NCI-H1436 (cell line): ENCODE measurements at places on chromosomes 16 and 17.
A peak's percentile ranks its signal among the peaks of the same experiment; 100 is the strongest.

DNA sequence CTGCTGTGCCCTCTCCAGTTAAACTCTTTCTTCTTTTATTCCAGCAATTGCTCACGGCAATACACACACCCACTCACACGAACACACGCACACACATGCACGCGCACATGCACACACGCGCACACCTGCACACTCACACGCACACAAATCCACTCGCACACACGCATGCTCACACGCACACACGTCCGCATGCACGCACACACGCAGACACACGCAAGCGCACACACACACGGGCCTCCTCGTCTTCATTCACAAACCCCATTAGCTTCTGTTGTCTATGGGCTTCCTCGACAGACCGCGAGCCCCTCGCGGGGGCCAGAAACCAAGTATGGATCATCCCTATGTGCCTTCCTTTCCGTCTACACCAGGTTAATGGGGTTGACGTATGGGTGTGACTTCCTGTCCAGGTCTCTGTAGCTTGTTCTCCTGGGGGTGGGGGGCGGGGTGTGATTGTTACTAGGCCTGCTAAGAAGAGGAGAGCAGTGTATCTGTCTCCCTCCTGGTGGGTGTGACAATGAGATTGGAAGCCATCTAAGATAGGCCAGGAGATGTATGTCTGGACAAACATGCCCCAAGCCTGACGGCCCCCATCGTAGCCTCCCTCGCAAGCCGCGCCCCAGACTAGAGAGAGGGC is 670 bp upstream of the CTF1 start:
- DNase-seq, result no peak

- no peak for DNase-seq
Observed at GRCh38 chr16:82753821-82754220, 127.1 kb downstream of the CDH13 start.

- no peak for DNase-seq
Observed at GRCh38 chr16:64092271-64092670, 1029.6 kb downstream of the CDH11 start.

DNA sequence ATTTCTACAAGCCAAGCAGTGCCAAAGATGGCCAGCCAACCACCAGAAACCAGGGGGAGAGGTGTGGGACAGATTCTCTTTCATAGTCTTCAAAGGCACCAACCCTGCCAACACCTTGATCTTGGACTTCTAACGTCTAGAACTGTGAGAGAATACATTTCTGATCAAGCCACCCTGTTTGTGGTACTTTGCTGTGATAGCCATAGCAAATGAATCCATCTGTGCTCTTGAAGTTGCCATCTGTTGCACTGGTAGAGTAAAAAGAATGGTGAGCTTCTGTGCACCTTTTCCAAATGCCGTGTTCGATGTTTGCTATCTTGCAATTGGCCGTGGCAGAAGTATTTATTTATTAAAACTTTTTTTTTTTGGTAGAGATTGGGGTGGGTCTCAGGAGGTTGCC is 16.7 kb upstream of the ADGRG1 start:
- DNase-seq, result no peak

DNA sequence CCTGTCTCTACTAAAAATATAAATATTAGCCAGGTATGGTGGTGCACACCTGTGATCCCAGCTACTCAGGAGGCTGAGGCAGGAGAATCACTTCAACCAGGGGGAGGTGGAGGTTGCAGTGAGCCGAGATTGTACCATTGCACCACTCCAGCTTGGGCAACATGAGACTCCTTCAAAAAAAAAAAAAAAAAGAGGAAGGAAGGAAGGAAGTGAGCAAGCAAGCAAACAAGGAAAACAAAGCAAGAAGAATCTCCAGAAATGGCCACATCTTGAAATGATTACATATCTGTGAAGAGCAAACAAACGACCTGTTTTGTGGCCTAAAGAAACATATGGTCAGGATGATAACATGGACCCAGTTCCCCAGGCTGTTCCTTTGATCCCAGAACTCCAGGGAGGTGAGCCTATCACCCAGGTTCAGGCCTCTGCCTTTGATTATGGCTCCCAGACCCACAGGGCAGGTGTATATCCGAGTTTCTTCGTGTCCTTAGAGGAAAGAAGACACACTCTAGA is 8.9 kb downstream of the ACOX1 start:
- DNase-seq, result no peak

- no peak for DNase-seq
Observed at GRCh38 chr17:28550858-28551257, 1.6 kb downstream of the UNC119 start.

DNA sequence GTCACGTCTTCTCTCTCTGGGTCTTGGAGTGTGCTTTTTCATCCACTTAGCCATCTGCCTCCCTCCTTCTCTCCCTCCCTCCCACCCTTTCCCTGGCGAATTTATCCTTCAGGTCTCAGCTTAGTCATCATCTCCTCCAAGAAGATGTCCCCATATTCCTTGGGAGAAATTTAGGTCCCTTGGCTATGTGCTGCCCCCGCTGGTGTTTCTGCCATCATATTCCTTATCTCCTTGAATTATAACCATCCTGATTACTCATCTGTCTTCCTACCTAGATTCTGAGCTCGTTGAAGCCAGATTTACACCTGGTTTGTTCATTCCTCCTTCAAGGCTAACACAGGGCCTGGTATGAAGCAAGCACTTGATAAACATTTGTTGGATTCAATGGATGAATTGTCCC is 5.0 kb downstream of the SEZ6L2 start:
- DNase-seq, result no peak

- DNase-seq, result no peak
Observed at GRCh38 chr16:14502256-14502875, 127.7 kb downstream of the PARN start.

DNA sequence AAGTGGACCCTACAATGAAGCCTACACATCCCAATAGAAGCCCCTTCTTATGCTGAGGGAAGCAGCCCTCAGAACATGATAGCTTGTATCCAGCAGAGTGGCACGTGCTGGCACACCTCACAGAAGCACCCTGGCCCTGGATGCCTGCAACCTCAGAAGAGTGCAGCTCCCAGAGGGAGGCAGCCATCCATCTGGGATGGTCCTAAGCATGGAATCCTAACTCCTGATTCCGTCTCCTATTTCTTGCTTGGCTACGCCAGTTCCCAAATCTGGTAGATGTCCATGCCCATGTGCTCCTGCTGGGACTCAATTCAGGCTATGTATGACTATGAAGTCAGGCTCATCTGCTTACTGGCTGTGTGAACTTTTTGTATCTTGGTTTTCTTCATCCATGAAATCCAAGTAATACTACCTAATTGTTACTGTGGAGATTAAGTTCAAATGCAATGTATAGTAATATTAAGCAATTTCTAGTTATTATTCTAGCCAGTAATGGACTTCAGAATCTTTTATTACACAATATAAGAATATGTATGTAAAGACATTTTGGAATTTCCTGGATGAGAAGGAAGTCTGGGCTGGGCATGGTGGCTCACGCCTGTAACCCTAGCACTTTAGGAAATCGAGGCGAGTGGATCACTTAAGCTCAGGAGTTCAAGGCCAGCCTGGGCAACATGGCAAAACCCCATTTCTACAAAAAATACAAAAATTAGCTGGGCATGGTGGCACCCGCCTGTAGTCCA is 32.4 kb downstream of the SIAH1 start:
- no peak for DNase-seq

GRCh38 chr17:43877031-43877430 is 30.1 kb downstream of the CD300LG start:
- no peak for DNase-seq

GRCh38 chr17:74393346-74393942 is 26.1 kb downstream of the GPR142 start:
- peak; percentile 35 for DNase-seq

GRCh38 chr16:12130691-12131290 is 154.3 kb downstream of the SNX29 start:
- no peak for DNase-seq

DNA sequence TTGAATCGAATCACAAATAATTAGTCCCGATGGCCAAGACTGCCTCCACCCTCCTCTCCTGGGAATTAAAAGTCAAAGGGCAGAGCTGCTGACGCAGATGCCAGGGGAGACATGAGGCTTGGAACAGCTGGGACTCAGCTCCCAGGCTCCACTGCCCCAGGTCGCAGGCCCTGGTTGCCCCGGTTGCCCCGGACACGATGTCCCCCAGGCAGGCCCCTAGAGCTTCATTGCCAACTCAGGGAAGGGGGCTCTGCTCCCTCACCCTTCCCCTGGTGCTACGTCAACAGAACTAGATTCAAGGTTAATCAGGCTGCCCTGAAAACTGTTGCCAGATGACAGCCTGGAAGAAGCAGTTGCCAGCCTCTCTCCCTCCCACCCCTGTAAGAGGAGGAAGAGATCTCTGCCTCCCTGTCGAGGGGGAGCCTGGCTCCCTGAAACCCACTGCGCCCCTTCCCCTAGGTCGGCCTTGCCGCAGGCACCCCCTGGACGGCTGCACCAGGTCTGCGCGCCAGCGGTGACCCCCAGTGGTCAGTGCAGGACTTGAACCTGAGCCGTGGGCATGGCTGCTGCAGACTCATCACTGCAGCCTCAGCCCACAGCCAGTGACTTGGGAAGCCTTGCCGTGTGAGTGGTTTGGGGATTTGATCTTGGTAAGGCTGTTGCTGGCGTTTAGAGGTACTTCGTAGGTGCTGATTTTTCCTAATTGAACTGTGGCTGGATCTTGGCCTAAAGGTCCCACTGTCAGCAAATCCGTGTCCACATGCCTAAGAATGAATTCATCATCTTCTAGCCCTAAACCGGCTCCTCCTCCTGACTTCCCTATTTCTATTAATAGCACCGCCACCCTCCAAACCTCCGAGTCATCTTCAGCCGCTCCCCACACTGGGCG is 84.1 kb upstream of the TOB1 start:
- peak; percentile 64 for DNase-seq

DNA sequence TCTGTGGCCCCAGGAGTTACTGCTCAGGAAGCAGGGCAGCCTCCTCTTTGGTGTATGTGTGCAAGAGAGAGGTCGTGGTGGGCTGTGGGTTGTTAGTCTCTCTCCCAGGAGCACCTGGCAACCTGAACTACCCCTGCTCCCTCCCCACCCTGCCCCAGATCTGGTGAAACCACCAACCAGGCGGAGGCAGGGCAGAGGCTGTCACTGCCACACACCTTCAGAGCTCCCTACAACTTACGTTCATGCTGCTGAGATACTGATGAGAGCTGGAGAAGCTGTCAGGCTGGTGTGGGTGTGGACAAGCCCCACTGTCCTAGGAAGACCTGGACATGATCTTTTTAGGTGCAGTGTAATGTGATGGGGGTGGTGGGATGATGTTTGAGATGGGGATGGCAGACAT is 24.3 kb downstream of the GOSR2 start:
- no peak for DNase-seq

DNA sequence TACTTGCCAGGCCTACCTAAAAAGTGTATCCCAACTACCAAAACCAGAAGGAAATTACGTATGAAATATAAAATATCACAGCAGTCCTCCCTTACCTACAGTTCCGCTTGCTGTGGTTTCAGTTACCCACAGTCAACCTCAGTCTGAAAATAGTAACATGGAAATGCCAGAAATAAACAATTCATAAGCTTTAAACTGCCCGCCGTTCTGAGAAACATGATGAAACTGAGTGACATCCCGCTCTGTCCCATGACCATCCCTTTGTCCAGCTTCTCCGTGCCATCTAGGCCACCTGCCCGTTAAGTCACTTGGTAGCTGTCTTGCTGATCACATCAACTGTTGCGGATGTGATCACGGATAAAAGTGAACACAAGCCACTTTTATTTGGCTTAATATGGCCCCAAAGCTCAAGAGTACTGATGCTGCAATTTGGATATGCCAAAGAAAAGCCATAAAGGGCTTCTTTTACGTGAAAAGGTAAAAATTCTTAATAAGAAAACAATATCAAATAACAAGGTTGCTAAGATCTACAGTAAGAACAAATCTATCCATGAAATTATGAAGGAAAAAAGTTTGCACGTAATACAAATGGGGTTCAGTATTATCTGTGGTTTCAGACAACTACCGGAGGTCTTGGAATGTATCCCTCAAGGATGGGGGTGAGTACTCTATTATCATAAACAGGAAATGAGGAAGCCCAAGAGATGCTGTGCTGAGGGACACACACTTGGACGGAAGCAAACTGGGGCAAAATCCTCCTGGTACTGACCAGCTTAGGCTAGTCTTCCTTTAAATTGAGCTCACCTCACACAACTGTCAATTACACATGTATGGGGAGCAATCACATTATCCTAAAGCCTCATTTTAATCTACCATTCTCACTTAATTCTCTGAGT is 8.2 kb downstream of the USP22 start:
- DNase-seq, result no peak

DNA sequence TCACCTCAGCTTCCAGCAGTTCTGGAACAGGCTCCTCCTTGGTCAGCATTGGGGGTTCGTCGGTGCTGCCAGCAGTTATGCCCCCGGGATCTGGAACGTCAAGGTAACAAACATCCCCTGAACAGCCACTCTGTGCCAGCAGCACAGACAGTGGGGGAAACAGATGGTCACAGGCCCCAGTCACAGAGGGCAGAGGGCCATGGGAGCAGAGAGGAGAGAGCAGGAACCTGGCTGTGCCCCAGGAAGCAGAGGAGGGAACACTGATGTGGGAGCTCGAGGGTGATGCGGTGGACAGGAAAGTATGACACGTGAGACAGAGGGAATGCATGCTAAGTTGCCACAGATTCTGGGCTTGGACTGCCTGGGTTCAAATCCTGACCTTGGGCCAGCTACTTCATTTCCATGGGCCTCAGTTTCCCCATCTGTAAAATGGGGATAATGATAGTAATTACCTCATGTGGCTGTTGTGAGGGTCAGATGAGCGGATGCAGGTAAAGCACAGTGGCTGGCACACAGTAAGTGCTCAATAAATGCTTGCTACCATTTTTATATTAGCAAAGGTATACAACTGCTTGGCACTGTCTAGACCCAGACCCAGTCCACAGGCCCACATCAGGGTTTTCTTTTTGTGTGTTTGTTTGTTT is 4.9 kb downstream of the BCL7C start:
- DNase-seq, result no peak

DNA sequence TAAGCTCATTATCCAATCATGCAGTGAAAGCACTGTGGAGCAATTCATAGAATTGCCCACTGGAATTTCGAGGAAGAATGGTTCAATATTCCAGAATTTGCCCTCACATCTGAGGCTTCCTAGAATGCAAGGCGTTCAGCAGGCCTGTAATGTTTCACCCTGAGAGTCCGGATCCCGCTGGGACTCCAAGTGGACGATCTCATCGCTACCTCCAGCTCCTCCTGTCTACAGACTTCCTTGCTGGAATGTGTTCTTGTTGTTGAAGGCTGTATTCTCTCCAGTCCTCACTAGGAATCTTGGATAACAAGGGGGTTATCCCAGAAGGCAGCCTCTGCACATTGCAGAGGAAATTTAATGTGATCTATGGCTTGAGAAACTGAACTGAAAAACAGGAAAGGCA is 7.8 kb downstream of the SLC47A1 start:
- no peak for DNase-seq
